Activated CD4-positive, alpha-beta T cell treated with anti-CD3 and anti-CD28 coated beads for 48 hours (primary cell): ENCODE measurements at places on chromosomes 6 and 20.
A peak's percentile ranks its signal among the peaks of the same experiment; 100 is the strongest.

- no peak for DNase-seq
These were observed 31.4 kb upstream of the FUCA2 start for GRCh38 chr6:143542888-143543287.

DNA sequence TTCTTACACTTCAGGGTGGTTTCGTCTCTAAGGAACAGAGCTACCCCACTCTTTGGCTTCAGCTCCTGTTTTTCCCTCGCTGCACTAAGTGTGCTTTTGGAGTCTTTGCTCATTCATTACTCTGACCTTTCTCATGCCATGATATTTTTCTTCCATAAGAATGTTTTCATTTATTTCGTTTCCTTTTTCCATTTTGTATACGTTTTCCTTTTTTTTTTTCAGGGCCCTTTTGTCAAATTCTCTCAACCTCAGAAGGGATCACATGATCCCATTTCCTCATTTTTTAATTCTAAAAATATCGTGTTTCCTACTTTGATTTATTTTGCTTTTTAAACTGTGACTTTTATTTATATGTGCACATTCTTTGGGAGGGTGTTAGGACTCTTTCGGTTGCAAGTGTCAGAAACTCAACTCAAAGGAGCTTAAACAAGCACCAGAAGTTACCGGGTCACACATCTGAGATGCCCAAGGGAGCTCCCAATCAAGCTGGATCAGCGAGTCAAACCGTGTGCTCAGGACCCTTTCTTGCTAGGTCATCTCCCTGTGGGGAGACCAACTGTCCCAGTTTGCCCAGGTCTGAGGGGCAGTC, 40.6 kb downstream of the GCNT2 start:
- DNase-seq, result no peak

- DNase-seq, result no peak
These were observed 3.5 kb downstream of the FKBP1C start for GRCh38 chr6:63214816-63215215.

GRCh38 chr6:15882915-15883314, 220.1 kb upstream of the DTNBP1 start:
- DNase-seq, result no peak

- DNase-seq, result no peak
These were observed 17.8 kb downstream of the RARS2 start for GRCh38 chr6:87572021-87572420.

DNA sequence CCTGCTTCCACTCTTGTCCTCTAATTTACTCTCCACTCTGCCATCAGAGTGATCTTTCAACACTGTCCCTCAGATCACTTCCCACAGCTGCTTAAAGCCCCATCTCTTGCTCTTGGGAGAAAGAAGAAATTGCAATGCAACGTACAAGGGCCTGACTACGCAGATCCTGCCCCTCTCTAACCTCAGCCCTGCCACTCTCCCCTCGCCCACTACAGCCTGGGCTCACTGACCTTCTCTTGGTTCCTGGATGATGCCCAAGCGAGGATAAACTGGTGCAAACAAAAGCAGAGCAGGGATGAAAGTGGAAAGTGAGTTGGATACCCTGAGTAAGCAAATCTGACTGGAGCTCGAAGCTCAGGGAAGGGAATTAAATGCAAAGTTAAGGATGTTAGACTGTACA, 92.9 kb downstream of the MAP3K5 start:
- no peak for DNase-seq

- DNase-seq, result peak; percentile 54
These were observed 3.8 kb downstream of the DEK start for GRCh38 chr6:18260448-18261106.

DNA sequence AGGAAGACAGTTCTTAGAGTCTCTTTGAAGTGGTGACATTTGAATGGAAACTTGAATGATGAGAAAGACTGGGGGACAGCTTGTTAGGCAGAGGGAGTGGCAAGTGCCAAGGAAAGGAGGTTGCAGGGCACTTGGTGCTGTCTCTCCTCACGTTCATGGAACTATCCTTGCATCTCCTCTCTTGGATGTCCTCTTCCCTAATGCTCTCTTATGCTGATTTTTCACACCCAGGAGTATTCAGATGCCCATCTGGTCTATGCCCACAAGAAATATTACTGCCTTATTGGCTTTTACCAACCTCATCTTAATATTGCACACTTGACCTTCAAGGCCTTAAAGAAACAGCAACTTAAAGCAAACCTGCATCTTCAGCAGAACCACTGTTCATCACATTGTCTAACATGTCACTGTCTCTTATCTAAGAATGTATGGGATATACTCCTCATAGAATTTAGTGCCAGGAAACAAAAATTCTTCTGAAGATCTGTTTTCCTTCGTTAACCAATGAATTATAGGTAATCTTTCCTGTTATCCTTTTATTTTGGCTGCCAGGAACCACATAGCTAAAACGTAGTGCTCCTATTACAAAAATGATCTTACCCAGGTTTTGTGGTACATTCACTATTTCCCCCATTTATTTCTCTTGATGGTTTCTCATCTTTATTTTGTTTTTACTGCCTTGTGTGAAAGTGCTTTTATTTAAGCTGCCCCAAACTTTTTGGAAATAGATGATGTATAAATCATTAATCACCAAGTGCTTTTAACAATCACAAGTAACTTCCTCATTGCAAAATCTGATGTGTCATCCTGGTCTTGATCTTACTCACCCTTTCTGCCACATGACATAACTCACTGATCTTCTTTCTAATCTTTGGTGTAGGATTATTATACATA, 12.8 kb downstream of the RGS17 start:
- no peak for DNase-seq

- DNase-seq, result no peak
These were observed 2.6 kb upstream of the ADGB start for GRCh38 chr6:146595972-146596731.

- no peak for DNase-seq
These were observed 58.1 kb upstream of the ESR1 start for GRCh38 chr6:151749341-151749740.

DNA sequence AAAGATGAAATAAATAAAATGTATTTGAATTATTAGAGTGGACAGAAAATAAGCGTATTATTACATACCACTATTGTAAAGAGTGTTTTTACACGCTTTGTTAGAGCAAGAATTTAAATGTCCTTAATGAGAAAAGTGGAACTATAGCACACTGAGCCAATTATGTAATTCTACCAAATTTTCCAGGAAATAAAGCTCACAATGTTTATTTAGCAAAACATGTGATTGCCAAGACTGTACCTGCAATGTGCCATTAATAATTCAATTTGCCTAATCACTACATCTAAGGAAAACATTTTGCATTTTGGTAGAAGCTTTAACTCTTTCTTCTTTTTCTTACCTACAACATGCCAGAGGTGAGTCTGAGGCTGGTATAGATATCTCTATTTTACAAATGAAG, 58.7 kb upstream of the PHACTR1 start:
- no peak for DNase-seq

GRCh38 chr6:157800420-157801237, 22.4 kb upstream of the SNX9 start:
- DNase-seq, result peak; percentile 51

DNA sequence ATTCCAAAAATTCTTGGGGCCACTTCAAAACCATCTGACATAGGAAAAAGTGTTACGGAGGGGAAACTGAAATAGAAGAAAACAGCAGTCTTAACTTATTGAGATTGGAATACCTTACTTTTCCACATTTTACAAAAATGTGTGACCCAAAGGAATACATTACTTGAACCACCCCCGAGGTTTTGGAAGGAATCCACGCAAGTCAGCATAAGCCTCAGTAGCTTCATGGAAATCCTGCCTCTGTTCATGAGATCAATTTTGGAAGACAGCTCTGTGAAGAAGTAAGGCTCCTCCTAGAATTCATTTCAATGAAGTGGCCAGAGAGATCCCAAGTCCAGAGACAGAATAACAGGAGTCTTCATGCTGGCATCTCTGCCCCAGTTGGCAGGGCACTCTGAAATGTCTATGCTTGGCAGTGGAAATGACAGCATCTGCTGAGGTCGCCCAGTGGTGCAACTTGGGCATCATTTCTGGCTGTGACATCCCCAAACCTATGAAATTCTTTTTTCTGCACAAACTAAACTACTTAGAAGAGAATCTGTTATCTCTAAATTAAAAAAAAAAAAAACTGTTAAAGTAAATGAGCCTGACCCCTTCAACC, 132.5 kb downstream of the EPM2A start:
- DNase-seq, result no peak

DNA sequence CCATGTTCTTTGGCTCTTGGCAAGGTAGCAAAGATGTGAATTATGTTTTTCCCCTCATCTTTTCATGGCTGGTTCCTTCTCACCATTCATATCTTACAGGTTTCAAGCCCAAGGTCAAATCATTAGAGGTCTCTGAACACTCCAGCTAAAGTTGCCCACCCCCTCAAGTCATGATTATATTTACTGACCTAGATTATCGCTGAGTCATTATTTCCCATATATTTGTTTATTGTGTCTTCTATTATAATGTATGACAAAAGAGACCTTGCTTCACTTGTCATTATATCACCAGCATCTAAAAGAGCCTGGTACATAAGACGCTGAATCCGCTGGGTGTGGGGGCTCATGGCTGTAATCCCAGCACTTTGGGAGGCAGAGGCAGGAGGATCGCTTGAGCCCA, 12.4 kb downstream of the DSN1 start:
- DNase-seq, result no peak

DNA sequence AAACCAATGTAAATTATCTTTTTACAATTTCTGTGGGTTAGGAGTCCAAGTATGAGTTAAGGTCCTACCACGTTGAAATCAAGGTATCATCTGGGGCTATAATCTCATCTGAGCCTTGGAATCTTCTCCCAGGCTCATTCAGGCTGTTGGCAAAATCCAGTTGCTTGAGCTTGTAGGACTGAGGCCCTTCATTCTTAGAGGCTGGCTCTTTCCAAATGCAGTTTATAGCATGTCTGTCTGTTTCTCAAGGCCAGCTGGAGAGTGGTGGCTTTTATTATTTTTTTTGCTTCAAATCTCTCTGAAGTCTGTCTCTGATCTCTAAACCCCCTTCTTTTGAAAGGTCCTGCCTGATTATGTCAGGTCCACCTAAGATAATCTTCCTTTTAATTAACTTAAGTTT, 177.2 kb upstream of the ASCC3 start:
- no peak for DNase-seq

- no peak for DNase-seq
These were observed 178.8 kb downstream of the IBTK start for GRCh38 chr6:82068721-82069120.

DNA sequence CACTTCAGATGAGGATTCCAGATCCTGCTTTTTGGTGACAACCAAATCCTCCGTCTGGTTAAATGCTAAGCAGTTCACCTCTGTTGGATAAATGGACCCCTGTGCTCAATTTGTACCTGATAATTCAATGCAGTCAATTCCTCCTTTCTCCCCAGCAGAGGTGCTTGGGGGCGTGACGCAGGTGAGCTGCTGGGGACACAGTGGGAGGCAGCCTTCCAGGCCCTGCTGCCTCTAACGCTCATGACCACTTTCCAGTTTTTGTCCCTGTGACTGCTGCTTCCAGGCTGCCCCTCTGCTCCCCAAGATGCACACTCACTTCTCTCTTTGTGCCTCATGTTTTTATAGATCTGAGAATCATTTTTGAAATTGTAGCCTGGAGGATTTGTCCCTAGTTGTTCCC, 78.5 kb downstream of the TTLL2 start:
- DNase-seq, result no peak

DNA sequence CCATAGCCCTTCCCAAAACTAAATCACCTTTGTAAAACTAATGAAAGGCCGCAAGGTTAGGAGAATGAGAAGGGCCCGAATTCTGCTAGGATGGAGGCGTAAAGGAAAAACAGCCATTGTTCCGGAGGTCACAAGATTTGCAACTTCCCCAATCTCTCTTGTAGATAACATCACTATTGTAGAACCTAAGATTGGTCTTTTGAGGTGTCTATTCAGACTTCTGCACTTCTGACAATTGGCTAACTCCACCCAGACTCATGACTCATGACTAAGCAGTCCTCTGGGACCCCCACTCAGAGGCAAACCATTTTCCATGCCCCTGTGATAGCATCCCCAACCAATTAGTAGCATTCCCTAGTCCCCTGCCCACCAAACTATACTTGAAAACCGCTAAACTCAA, 210.5 kb upstream of the SHLD1 start:
- no peak for DNase-seq

- DNase-seq, result no peak
These were observed 99.5 kb downstream of the FYN start for GRCh38 chr6:111773501-111774345.

- DNase-seq, result no peak
These were observed 6.7 kb downstream of the ZKSCAN4 start for GRCh38 chr6:28245206-28245941.

DNA sequence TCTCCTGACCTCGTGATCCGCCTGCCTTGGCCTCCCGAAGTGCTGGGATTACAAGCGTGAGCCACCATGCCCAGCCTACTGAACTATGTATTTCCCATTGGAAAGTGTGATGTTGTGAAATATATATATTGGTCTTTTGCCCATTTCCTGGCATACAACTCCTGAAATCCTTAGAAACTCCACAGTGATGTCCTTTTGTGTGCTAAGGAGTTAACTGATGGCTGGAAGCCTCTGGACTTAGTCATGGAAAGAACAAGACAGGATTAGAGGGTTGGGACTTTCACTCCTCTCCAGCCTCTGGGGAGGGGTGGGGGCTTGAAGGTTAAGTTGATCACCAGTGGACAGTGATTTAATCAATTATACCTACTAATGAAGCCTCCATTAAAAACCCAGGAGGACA, 7.1 kb downstream of the PANK2 start:
- DNase-seq, result no peak

- no peak for DNase-seq
These were observed 25.0 kb downstream of the MYH7B start for GRCh38 chr20:34980543-34981233.

- DNase-seq, result no peak
These were observed 147.5 kb downstream of the BCAS1 start for GRCh38 chr20:53922901-53923314.

GRCh38 chr20:53159160-53159559, 187.0 kb downstream of the TSHZ2 start:
- no peak for DNase-seq

- no peak for DNase-seq
These were observed 53.3 kb upstream of the EYA4 start for GRCh38 chr6:133187657-133188453.

DNA sequence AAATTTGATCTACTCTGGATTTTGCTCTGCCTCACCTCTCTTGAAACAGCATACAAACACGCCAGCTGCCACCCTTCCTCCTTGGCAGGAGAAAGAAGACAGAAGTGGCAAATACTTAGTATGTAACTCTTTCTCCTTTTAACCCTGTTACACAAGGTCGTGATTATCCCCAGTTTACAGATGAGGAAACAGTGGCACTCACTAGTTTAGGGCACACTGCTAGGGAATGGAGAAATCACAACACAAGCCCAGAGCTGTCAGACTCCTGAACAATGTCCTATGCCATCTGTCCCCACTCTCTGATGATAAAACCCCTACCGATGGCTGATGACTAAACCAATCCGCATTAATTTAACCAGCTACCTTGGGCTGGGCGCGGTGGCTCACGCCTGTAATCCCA, 79.7 kb downstream of the FGD2 start:
- DNase-seq, result no peak

DNA sequence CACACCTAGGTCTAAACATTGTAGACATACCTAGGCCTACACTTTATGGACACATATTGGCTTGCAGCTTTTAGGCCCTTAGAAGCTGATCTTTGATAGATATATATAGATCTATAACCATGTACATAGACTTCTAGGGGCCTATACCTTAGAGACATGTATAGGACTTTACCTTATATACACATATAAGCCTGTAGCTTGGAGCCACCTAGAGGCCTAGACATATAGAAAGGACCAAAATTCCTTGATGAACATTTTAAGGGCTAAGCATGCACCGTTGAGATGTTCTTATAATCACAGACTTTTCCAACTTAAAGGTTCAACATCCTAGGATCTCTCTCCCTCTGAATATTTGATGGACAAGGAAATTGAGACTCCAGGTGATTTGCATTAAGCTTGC, 371.7 kb upstream of the SASH1 start:
- no peak for DNase-seq
